ENCODE measurements at places on chromosomes 16 and 17.

GRCh38 chr16:53784291-53784690, 80.3 kb downstream of the FTO start:
- DNase-seq: no peak

DNA sequence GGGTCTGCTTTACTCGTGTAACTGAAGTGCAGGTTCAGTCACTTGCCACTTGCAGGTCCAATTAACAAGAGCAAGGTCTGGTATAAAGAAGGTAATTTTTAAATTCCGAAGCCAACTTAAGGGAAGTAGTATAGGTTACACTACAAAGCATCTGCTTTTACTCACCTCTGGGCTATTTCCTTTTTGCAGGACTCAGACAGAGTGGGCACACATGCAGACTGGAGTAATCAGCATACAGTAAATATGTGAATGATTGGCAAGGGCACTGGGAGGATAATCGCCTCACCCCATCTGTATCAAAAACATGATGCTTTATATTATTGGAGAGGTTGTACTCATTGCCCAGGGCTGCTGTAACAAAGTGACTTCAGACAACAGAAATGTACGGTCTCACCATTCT, 160.1 kb upstream of the CDH5 start:
- no peak for DNase-seq

- no peak for DNase-seq
Observed at GRCh38 chr16:77787452-77787851, 912 bp upstream of the VAT1L start.

- DNase-seq: no peak
Observed at GRCh38 chr16:6124136-6124535, 1026.5 kb upstream of the EEF2KMT start.

- DNase-seq: no peak
Observed at GRCh38 chr17:29195465-29196081, 15.4 kb upstream of the MYO18A start.

- no peak for DNase-seq
Observed at GRCh38 chr17:31073411-31073810, 21.4 kb upstream of the NF1 start.

- no peak for DNase-seq
Observed at GRCh38 chr17:62902531-62903220, 63.4 kb upstream of the TANC2 start.

GRCh38 chr17:44522883-44523671, 19.9 kb upstream of the GPATCH8 start:
- DNase-seq: no peak

DNA sequence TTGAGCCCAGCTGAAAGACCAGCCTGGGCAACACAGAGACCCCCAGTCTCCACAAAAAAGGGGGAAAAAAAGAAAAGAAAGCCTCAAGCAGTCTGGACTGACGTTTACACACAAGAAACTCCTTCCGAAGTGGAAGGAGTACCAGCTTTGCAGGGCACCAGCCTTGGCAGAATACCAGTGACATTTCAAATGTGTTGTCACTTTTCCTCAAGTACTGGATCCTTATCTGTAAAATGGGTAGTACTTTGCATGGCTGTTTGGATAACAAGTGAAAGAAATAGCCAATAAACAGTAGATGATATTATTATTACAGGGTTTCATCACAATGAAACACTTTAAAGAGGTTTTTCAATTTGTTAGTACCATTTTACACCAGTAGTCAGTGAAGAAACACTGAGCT, 14.2 kb downstream of the YWHAE start:
- DNase-seq: no peak

DNA sequence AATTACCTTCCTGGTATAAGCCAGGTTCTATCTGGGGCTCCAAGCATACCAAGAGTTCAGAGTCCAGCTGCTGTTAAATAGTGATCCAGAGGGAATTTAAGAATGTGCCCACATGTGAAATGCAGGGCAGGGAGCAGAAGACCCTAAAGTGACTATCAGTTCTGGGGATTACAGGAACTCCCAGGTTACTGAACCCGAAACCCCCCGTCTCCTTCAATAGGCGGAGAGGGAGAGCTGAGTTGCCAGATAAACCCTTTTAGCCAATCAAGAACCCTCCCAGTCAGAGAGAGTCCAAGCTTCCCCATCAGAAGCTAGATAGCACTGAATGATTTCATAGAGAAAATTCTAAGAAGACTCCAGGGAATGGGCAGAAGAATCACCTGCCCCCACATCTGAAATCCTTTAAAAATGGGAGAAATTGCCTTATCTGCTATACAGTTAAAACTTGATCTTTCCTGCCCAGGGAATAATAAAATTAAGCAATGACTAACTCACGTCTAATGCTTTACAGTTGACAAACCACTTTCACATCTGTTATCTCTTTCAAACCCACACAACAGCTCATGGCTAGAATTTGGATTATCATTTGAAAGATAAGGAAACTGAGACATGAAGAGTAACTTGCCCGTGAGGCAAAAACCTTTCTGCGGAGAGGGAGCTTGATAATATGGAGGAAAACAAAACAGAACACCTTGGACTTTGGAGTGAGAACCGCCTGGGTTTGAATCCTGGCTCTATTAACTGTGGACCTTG, 10.2 kb downstream of the NOG start:
- no peak for DNase-seq

DNA sequence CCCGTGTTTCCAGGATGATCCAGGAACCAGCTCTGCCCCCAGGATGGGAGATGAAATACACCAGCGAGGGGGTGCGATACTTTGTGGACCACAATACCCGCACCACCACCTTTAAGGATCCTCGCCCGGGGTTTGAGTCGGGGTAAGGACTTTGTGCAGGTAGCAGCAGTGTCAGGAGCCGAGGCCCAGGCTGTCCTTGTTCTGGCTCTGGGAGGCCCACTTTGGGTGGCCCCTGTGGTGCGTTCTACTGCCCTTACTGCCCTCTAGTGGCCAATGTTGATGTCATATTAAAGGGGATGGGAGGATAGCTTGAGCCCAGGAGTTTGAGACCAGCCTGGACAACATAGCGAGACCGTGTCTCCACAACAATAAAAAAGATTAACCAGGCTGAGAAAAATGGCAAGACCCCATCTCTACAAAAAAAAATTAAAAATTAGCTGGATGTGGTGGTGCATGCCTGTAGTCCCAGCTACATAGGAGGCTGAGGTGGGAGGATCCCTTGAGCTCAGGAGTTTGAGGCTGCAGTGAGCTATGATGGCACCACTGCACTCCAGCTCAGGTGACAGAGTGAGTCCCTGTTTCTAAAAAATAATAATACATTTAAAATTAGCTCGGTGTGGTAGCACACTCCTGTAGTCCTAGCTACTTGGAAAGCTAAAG, 20.9 kb upstream of the CLEC18A start:
- DNase-seq: no peak

- no peak for DNase-seq
Observed at GRCh38 chr17:31798205-31798724, 60.8 kb downstream of the COPRS start.

DNA sequence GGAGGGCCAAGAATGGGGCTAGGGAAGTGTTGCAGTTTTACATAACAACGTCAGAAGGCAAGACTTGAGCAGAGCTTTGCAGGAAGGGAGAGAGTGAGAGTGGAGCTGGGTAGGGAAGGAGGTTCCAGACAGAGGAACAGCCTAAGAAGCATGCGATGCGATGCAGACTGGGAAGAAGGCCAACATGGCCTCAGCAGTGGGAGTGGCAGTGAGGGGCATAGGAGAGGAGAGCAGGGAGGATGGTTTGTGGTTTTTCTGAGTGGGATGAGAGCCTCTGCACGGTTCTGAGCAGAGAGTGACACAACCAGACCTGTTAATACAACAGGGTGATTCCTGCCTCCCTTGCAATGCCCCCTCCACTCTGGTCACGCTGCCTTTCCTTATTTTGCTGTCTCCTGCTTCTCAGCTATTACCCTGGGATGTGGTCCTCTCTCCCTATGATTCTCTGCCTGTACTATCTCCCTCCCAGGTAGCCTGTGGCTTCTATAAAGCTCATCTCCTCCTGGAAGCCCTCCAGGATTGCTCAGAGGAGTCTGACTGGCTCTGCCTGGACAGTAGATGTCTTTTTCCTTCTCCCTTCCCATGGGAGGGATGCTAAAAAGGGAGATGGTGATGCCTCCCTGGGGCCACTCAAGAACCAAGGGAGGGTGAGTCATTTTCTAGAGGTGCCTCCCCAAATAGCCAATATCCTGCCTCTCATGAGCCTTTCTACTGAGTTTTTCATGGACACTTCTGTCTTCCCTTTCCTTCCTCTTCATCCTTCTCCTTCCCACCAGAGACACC, 38.7 kb upstream of the NGFR start:
- peak; percentile 10 for DNase-seq

DNA sequence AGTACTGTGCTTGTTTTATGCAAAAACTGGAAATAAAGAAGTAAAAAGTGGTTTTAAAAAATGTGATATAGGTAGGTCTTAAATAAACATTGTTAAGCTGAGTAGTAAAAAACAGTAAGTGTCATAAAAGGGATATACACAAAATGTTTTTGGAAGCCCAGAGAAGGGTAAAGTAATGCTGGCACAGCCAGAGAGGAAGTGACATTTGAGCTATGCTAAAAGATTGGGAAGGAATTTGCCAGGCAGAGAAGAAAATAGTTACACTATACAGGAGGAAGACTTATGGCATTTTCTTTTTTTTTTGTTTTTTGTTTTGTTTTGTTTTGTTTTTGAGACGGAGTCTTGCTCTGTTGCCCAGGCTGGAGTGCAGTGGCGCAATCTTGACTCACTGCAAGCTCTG, 40.8 kb upstream of the TAOK1 start:
- DNase-seq: no peak

DNA sequence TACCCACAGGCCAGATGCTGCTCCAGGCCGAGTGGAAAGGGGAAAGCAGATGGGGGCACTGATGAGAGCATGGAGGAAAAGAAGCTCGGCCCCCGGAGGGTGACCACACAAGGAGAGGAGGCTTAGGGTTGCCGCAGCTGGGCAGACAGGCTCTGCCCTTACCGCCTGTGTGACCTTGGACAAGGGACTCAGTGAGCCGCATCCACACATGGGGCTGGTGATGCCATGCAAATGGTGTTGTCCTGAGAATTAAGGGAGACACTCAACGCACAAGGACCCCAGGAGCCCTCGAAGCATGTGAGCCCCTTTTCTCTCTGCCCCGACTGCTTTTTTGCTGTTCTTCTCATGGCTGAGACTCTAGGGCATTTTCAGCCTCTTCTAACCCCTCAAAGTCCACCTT, 61.0 kb downstream of the PLXDC1 start:
- no peak for DNase-seq

GRCh38 chr16:87445486-87445885, 47.3 kb downstream of the ZCCHC14 start:
- DNase-seq: no peak

- DNase-seq: no peak
Observed at GRCh38 chr16:72807245-72807644, 240.7 kb downstream of the ZFHX3 start.
